Urinary bladder (tissue), 4 donors: ENCODE measurements at places on chromosomes 3 and 15. TPM values are rescaled to one million over a fixed set of nuclear protein-coding genes. Genes with fewer than 3 reads are reported as not detected.

The FXR1 gene
- 104 TPM for polyA plus RNA-seq

The WDR93 gene
- polyA plus RNA-seq, result 0.16 TPM

The MORC1 gene
- 0.46 TPM for polyA plus RNA-seq

The RFX7 gene
- 4.5 TPM for polyA plus RNA-seq

The CCDC33 gene
- 0.25 TPM for polyA plus RNA-seq

The CCR3 gene
- polyA plus RNA-seq, result not detected

The CADPS gene
- polyA plus RNA-seq, result 1.4 TPM

The KLF15 gene
- polyA plus RNA-seq, result 57.3 TPM

The PLA2G4B gene
- 8.1 TPM for polyA plus RNA-seq

The ZBTB11 gene
- 9.0 TPM for polyA plus RNA-seq
